ENCODE measurements at places on chromosomes 5 and 9.
A peak's percentile ranks its signal among the peaks of the same experiment; 100 is the strongest.

DNA sequence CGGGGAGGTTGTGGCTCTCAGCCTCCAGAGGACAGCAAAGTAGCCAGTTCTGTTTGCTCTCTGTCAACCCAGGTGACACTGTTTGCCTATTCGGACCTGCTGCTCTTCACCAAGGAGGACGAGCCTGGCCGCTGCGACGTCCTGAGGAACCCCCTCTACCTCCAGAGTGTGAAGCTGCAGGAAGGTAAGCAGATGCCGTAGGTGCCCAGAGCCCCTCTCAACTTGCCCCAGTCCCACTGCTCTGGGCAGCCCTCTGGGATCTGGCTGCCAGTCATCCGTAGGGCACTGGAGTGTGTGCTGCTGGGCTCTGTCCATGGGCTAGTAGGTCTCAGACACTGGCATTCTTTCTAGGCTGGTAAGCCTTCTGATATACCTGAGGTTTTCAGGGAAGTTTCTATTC lies 59.3 kb downstream of the RGS3 start:
- DNase-seq = no peak

GRCh38 chr9:70257991-70258691 lies 637 bp upstream of the SMC5 start:
- peak; percentile 72 for DNase-seq

DNA sequence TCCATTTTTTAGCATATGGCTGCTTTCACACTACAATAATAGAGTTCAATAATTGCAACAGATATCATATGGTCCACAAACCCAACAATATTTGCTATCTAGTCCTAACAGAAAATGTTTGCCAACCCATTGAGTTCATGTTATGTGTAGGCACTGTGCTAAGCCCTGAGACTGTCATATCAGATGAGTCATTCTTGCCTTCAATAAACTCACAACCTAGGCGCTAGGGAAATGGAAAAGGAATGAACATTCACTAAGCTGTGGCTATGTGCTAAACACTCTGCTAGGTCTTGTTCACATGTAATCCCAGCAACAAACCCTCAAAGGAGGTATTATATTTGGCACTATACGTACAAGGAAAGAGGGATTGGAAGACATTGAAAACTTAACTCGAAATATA lies 8.4 kb upstream of the TIMD4 start:
- DNase-seq = peak; percentile 49

- DNase-seq = no peak
These were observed 35.1 kb downstream of the SPTAN1 start for GRCh38 chr9:128587453-128587852.

GRCh38 chr5:143932584-143932983 lies 120.6 kb downstream of the HMHB1 start:
- DNase-seq = peak; percentile 61

GRCh38 chr5:83767409-83767992 lies 46.8 kb upstream of the HAPLN1 start:
- no peak for DNase-seq

GRCh38 chr5:144463481-144464223 lies 293.0 kb downstream of the KCTD16 start:
- no peak for DNase-seq

GRCh38 chr5:90632791-90633190 lies 74.2 kb downstream of the ADGRV1 start:
- DNase-seq = no peak

DNA sequence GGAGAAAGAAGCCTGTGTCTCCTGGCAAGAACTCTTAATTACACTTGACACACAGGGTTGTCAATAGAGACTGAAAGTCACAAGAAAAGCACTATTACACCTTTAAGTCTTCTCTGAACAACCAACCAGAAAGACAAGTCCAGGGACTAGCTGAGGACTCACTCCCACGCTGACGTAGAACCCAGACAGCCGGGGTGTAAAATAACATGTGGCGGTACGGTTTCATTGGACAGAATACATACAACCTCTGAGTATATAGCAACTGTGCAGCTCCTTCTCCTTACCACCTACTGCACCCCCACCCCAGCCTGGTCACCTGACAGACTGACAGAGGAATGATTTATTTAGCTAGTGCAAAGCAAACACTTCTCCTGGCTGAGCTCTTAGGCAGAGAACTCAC lies 103.4 kb upstream of the RASEF start:
- DNase-seq = peak; percentile 39

- peak; percentile 51 for DNase-seq
These were observed 154.2 kb upstream of the TSLP start for GRCh38 chr5:110917161-110917875.
